ENCODE measurements at places on chromosomes 4 and X. TPM values are rescaled to one million over a fixed set of nuclear protein-coding genes. Genes with fewer than 3 reads are reported as not detected.

SHROOM2 gene
- total RNA-seq, result 2.7 TPM

PPARGC1A gene
- total RNA-seq, result 14.5 TPM

RHOXF1 gene
- not detected for total RNA-seq

BCLAF3 gene
- total RNA-seq, result 10.0 TPM

GPR78 gene
- total RNA-seq, result not detected

RAI2 gene
- total RNA-seq, result 26.2 TPM

SPP1 gene
- 2.5 TPM for total RNA-seq

ASB9 gene
- 2.5 TPM for total RNA-seq

HSFX2 gene
- not detected for total RNA-seq

SFRP2 gene
- total RNA-seq, result 23.0 TPM

CACNA1F gene
- total RNA-seq, result 0.06 TPM

ETDA gene
- not detected for total RNA-seq

MAOA gene
- total RNA-seq, result 299 TPM

RELL1 gene
- total RNA-seq, result 83.3 TPM

TRIM2 gene
- total RNA-seq, result 31.3 TPM

WDR17 gene
- 4.8 TPM for total RNA-seq

GC gene
- total RNA-seq, result 0.39 TPM

GAGE12J gene
- total RNA-seq, result not detected
